ENCODE measurements at places on chromosomes 1 and 21.

GRCh38 chr1:200090252-200091159 is 63.0 kb downstream of the NR5A2 start:
- peak; percentile 18 for DNase-seq

DNA sequence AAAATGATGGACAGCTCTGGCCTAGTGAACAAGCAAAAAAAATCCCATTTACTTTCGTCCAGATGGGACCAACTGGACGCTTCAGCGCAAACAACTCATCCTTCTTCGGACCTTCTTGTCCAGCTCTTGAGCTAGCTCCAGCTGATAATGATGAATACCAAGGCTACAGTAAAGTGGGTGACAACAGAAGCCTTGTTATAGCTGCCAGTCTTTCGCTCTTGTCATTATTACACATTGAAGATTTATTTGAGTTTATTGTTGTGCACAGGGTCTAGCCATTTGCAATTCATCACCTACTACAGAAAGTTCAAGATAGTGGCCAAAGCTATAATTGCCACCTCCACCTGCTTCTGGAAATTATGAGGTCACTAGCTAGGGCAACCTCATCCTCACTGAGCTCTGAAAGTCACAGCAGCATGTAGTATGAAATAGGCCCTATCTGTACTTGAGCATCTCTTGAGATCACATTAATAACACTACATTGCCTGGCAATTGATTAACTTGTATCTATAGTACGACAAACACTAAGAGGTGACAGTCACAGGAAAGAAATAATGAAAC is 76.9 kb downstream of the GPATCH2 start:
- no peak for DNase-seq

DNA sequence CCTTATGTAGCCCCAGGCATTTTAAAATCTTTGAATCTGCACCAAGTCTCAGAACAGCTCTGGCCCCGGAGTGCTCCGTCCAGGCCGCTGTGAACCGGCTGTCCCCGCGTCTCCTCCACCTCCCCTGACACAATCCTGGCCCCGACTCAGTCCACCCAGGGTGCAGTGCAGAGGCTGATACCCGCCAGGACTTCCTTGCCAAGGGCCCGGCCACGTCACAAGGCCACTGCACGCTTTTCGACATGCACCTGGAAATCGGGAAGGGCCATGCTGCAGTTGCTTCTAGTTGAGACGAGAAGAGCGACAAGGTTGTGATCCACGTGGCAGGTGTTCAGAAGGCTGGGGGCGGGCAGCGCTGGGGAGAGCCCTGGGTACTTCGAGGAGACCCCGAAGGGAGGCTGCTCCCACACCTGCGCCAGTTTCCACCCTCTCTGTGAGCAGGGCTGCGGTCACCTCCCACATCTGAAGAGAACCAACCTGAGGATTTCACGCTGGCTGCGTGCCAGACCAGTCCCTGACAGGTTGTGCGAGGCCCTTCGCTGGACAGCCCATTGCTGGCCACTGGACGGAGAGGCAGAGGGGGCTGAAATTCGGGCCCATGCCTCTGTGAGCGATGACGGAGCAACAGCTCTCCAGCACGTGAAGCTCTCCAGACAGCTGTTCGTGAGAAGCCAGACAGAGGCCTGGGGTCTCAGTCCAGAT is 6.7 kb downstream of the VWA1 start:
- no peak for DNase-seq

DNA sequence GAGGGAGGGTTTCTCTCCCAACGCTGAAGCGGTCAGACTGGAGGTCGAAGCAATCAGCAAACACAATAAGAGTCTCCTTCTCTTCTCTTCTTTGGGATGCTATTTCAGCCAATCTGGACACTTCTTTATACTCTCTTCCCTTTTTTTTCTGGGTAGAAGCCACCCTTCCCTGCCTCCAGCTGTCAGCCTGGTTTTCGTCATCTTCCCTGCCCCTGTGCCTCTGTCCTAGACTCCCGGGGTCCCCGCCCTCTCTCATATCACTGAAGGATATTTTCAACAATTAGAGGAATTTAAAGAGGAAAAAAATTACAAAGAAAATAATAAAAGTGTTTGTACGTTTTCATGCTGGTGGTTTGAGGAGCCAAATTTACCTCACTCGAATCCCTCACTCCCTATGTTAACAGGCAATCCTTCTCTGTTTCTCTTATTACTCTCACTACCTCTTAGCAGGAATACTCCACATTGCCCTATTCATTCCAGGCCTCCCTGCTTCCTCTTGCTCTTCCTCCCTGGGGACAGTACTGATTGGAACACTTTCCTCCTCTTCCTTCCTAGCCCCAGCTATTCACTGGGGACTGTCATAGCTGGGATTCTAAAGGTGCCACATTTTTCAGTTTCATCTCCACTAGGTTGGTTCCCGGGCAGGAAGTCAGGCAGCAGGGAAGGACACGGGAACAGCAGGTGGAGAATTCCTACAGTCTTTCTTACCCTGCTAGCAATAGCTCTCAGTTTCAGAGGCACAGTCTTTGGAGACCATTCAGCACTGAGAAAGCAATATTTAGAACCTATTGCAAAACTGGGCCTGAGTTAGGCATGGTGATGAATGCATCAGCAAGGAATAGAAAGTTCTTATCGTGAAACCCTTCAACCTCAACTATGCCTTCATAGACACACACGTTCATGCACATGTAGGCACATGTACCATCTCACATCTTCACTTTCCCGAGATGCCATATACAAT is 288.0 kb downstream of the PBX1 start:
- no peak for DNase-seq

DNA sequence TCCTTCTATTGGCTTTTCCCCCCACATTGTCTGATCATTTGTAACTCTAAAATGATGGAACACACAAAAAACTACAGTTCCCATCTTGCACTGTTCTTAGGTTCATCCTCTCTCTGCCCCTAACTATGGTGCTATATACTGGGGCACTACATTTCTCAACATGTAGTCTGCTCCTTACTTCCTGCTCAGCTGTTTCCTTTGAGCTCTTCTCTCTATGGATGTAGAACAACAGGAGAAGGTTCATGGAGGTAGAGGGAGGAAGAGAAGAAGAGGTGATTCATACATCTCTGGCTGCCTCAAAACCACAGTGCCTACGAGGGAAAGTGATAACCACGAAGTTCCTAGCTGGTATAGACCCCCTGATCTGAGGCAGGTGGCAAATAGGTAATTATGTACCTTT is 7.0 kb upstream of the C1orf146 start:
- DNase-seq, result peak; percentile 44

DNA sequence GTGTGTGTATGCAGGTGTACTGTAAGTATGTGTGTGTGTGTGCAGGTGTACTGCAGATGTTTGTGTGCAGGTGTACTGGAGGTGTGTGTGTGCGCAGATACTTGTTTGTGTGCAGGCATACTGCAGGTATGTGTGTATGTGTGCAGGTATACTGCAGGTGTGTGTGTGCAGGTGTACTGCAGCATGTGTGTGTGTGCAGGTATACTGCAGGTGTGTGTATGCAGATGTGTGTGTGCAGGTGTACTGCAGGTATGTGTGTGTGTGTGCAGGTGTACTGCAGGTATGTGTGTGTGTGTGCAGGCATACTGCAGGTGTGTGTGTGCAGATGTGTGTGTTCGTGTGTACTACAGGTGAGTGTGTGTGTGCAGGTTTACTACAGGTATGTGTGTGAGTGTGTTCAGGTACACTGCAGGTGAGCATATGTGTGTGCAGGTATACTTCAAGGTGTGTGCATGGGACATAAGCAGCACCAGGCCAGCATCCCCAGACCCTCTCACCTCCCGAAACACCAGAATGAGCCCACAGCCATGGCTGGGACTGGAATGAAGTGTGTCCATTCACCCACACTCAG is 97.5 kb downstream of the DMRTB1 start:
- DNase-seq, result no peak

GRCh38 chr1:24990779-24991641 is 60.9 kb upstream of the RUNX3 start:
- DNase-seq, result no peak

DNA sequence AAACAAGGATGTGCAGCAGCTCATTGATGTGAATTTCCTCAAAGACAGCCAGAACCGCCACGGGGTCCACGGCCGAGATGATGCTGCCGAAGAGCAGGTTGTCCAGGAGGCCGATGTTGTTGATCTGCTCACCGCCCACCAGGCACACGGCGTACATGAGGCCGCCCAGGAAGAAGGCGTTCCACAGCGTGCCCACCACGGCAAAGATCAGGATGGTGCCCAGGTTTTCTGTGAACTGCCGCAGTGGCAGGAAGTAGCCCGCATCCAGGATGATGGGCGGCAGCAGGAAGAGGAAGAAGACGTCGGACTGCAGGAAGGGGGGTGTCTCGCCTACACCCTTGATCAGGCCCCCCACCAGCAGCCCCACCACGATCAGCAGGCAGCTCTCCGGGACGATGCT is 41.1 kb downstream of the SLC9A1 start:
- DNase-seq, result no peak

DNA sequence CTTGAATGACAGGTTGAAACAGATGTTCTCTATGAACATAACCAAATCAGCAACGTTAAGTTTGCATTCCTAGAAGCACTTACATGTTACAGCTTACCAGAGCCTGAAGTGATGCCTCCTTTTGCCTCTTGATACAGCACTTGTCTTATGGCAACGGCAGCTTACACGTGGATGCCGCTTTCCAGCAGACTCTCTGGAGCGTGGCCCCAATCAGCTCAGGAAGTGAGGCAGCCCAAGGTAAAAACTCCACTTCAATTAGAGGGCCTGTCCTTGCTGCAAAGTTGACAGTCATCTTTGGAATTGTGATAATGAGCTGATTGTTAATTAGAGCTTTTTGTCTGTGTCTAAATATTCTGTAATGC is 345.1 kb downstream of the RYR2 start:
- no peak for DNase-seq

GRCh38 chr1:103106426-103107341 is 1.6 kb downstream of the COL11A1 start:
- DNase-seq, result peak; percentile 36

GRCh38 chr1:180230416-180230790 is 339 bp downstream of the LHX4 start:
- no peak for DNase-seq

DNA sequence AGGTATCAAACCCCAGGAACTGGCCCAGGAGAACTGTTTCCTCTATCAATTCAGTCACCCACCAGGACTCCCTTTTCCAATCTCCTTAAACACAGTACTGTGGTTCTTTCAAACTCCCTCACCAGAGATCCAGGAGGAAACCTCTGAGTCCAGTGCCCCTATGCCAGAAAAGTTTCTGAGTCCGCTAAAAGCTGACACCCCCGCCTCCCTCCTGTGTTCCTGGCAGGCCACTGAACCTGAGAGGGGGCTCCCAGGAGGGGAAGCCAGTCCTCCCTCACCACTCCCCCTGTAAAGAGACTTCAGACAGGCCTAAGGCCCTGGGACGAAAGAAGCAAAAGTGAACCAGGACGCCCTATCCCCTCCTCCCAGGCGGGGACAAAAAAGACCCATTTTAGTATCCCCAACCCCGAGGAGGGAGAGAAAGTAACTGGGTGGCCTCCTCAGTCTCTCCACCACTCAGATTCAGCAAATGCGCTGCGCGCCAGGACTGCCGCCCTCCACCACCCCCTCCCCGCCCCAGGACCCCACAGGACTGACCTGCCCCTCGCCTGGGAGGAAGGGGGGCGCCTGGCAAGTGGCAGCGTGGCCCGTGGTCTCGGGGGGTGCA is 624 bp downstream of the SLC41A1 start:
- peak; percentile 11 for DNase-seq

DNA sequence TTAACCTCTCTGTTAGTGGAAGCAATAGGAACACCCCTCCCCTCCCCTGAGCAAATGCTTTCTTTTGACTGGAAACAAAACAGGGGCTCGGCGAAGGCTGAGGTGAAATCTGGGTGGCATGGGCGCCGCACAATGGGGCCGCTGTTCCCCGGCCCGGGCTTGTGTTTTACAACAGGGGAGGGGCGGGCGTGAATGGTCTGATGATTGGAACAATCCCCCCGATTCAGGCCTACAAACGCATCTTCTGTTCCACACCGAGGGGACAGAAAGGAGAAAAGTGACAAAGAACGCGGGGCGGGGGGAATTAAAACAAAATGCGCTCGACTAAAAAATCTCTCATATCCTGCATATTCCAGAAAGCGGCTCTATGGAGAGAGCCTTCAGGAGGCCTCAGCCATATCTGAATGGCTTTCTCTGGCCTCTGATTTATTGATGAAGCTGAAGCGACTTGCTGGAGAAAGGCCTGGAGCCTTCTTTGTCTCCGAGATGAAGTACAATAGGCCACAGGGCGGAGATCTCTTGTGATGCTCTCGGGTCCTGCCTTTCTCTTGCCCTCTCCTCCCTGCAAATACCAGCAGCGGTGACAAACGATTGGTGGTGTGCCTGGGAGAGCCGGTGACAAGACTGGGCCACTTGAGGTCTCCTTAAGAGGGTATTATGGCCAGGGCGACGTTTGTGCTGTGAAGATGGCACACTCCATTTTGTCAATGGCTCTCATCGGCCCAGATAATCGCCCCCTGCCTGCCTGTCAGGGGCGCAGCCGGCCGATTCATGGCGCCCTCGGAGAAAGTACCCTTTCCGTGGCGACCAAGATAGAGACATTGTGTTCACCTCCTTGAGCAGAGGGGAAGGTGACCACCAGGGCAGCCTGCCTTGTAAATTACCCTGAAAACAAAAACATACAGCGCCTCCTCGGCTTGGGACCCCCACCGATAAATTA is 47.1 kb upstream of the OLIG2 start:
- DNase-seq, result no peak

DNA sequence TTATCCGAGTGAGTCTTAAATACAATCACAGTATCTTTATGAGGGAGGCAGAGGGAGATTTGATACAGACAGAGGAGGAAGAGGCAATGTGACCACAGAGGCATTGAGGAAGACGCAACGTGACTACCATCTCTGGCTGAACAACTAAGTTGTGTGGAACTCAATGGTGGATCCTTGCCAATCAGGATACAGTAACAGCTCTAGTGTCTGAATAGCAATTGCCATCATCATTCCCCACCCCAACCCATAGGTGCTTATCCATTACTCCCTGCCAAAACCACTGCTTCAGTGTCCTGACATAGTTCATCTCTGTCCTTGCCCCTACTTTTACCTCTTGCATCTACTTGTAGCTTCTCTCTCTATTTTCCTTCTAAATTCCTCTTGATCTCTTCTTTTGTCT is 20.5 kb upstream of the RHBDL2 start:
- peak; percentile 87 for DNase-seq

DNA sequence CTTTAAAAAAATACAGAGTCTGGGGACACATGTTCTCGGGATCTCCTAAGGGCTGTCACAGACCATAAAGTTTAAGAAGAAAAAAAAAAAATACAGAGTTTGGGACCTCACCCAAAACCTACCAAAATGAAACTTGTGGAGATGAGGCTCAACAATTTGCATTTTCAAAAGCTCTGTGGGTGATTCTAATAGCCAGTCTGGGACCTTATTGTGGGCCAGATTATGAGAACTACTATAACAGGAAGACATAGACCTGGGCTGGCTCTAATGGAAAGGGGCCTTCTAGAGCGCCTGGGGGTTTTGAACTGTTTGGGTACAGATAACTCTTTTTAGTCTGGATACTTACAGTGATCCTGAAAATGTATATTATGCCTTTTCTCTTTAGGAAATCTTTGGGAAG is 69.1 kb downstream of the LAMC1 start:
- DNase-seq, result no peak

- peak; percentile 76 for DNase-seq
These were observed 58.4 kb upstream of the TENT5B start for GRCh38 chr1:27071049-27071416.

- DNase-seq, result no peak
These were observed 1.3 kb upstream of the LSS start for GRCh38 chr21:46229923-46230260.

- DNase-seq, result peak; percentile 25
These were observed 30.8 kb downstream of the SPAG17 start for GRCh38 chr1:118154220-118154619.

GRCh38 chr1:17276568-17276967 is 27.7 kb downstream of the PADI3 start:
- peak; percentile 89 for DNase-seq
